ENCODE measurements at places on chromosomes 11 and 22. TPM values are rescaled to one million over a fixed set of nuclear protein-coding genes. Genes with fewer than 3 reads are reported as not detected.
A peak's percentile ranks its signal among the peaks of the same experiment; 100 is the strongest.

DNA sequence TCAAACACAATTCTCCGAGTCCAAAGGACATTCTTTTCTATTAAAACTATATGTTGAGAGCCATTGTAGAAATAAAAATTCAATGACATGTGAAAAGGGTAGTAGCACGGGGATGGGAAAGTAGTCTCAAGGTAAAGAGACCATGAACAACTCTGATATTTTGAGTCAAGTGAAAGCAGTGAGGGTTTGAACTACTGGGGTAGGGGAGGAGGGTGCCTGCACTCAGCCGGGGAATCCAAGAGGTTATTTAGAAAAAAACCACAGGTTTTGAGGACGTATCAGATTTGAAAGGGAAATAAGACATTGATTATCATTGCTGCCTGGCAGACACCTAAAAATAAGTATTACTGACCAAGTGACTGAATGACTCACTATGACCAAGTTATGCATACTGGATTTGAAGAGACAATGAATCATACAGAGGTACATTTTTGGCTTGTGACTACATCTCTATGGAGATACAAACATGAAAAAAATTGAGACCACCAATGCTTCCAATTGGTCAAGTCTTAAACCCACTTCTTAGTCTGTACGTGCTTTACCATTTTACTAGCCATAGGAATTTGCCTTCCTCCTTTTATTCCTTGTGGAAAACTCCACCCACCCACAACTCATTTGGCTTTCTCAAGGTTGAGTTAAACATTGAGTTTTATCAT lies 2.2 kb upstream of the OR52H1 start:
- DNase-seq = no peak

DNA sequence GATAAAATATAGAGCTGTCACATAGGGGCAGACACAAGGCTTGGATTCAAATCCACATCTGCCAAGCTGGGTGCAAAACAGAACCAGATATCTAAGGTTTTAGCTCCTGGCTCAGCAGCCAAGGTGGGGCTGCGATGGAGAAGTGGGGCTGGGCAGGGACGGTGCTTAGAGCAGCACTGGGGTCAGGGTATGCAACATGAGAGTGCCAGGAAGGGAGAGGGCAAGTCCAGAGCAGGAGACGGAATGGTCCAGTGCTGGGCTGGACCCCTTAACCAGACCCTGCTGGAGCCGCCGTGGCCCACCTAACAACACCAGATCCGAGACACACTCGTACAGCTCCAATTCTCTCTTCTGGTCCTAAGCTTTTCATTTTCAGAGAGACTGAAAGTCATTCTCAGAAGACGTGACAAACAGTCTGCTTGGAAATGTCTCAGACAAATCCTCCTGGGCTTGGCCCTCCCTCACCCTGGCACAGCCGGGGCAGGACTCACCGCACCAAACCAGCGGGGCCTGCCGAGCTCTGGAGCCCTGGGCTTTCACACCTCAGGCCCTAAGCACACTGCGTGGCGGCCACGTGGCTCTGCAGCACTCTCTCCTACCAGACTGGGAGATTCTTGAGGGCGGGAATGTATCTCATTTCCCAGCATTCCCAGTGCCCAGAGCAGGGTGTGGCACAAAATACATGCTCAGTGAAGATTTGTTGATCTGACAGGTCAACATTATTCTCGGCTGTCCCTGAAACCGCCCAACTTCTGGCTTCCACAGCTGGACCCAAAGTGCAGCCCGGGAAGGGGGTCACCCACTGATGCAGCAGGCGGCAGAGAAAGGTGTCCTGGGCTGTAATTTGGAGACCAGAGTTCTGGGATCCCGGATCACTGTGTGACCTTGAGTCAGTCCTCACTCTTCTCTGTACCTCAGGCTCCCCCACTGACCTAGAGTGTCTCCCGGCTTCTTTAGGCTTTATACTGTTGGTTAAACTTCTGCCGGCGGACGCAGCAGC lies 11.6 kb downstream of the LRRC32 start:
- no peak for DNase-seq

DNA sequence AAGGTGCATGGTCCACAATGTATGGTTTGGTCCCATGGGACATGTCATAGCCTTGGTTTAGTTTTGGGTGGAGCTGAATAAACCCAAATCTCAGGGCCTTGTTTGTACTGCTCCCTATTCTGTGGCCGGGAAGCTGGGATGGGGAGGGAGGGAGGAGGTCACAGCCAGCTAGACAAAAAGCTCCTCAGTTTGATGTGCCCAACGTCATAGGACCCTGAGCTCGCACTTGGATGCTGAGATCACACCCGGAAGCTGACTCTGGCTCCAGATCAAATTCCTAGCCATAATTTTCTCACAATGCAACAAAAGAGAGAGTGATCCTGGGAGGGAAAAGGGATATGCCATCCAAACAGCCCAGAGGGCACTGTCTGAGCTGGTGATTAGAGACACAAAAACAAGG lies 1.5 kb downstream of the HSPB2 start:
- peak; percentile 68 for DNase-seq

GRCh38 chr11:119179983-119180382 lies 5.3 kb upstream of the NHERF4 start:
- no peak for DNase-seq

DNA sequence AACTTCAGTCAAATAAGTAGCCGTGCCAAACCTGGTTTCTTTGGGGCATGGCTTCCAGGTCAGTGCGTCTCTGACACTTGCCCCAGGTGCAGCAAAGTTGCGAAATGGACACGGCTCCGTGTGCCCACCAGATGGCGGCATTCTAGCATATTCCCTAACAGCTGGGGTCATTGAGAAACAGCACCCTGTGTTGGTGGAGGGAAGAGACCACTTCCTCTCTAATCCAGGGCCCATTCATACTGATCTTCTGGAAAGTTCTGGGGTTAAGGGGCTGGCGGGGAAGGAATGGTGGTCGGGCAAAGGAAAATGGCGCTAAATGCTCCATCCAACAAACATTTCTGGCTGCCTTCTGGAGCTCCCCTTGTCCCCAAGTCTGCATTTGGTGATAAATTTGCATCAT lies 141.2 kb upstream of the TIMP3 start:
- DNase-seq = peak; percentile 64

GRCh38 chr11:78946945-78947902 lies 372.6 kb upstream of the NARS2 start:
- peak; percentile 73 for DNase-seq

DNA sequence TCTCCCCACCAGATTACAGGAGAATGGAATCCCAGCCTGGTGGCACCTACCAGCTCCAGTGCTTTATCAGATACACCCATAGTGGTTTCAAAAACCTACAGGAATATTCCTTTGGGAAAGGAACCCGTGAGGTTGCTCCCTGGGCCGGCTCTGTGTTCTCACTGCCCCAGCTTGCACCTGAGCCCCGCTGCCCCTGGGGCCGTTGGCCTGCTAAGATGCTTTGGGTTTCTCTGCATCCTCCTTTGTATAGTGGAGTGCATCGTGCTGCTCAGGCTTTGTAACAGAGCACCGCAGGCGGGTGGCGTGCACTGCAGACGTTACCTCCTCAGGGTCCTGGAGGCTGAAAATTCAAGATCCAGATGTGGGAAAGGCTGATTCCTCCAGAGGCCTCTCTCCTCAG lies 414.1 kb downstream of the BRD1 start:
- DNase-seq = no peak

- DNase-seq = no peak
Measured at GRCh38 chr11:10818594-10818993, 9.9 kb upstream of the EIF4G2 start.

DNA sequence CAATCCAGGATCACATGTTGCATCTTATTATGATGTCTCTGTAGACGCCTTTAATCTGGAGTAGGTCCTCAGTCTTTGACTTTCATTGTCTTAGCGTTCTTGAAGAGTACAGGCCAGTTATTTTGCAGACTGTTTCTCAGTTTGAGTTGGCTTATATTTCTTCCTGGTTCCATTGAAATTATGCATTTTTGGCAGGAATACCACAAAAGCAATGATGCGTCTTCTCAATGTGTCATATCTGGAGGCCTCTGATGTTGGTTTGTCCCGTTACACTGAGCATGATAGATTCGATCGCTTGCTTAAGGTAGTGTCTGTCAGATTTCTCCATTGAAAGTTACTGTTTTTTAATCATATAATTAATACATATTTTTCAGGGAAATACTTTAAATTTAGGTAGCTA lies 30.6 kb downstream of the TECTA start:
- DNase-seq = no peak

- DNase-seq = no peak
Measured at GRCh38 chr22:38162881-38163843, 18.5 kb downstream of the PLA2G6 start.

DNA sequence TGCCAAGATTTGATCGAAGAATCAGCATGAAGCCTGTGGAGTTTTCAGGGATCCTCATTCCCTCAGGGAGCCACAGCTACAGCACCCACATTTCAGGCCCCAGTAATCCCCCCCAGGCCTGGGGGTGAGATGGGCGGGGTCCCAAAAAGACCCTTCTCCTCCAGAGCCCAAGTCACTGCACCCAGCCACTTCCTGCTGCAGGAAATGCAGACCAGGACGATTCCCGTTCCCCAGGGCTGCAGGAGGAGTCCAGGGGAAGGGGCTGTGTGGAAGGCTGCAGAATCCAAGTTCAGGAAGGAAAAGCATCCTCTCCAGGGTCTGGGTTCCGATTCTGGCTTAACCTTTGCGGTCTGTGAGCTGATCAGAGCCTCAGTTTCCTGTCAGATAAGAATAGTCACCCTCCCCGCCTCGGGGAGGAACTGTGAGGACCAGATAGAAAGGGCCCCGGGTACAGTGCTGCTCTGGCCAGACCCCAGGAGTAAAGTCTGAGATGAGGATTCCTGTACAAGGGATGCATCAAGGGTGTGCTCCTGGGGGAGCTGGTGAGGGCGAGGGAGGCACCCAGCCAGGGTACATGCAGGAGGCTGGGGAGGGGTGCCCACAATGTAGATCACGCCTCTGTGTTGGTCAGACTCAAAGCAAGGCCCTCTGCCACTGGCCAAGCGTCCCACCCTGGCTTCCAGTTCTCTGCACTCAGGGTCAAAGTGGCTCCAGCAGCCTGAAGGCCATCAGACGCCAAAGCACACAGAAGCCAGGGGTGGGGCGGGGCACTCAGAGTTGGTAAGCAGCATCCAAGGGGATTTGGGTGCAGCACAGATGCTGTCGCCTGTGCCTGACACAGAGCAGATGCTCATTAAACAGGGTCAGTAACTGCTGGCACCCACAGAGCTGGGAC lies 30.1 kb upstream of the TP53I11 start:
- DNase-seq = no peak

DNA sequence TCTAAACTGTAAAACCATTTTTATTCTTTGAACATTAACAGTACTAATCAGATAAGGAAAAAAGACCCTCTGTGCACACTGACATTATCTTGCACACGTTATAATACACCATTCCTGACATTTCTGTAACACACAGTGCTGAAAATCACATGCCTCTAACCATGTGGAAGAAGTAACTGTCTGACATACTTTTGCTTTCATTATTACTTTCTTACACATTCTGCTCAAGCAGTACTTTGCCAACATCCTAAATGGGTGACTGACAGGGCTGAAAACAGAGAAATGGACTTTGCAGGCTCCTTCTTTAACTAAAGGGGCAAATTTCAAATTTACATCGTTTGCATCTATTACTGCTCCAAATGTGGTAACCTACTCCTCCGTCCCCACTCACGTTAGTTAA lies 22.8 kb upstream of the TP53AIP1 start:
- no peak for DNase-seq

GRCh38 chr11:94954753-94955152 lies 18.6 kb downstream of the CWC15 start:
- no peak for DNase-seq

The SLC22A12 gene
- polyA plus RNA-seq = 5.7 TPM

The APOBEC3C gene
- polyA plus RNA-seq = 9.3 TPM

The BARX2 gene
- polyA plus RNA-seq = 0.56 TPM

The BTBD18 gene
- polyA plus RNA-seq = 0.14 TPM

The C22orf31 gene
- polyA plus RNA-seq = 1.5 TPM

The GSTT2B gene
- 13.7 TPM for polyA plus RNA-seq

The SYT13 gene
- polyA plus RNA-seq = 10.5 TPM

The RFPL2 gene
- polyA plus RNA-seq = 0.73 TPM

The RHOD gene
- 8.1 TPM for polyA plus RNA-seq

The MYRF gene
- polyA plus RNA-seq = 23.7 TPM

The CCDC34 gene
- 30.9 TPM for polyA plus RNA-seq

The ANKRD42 gene
- polyA plus RNA-seq = 19.9 TPM
